Glutamatergic neuron (in vitro differentiated cells): ENCODE measurements at places on chromosomes 13 and 19. TPM values are rescaled to one million over a fixed set of nuclear protein-coding genes. Genes with fewer than 3 reads are reported as not detected.
A peak's percentile ranks its signal among the peaks of the same experiment; 100 is the strongest.

Gene RYR1
- total RNA-seq = 117 TPM

Gene CBY2
- not detected for total RNA-seq

Gene SYCN
- total RNA-seq = not detected

Gene PRTN3
- total RNA-seq = not detected

- DNase-seq = peak; percentile 99
Observed at GRCh38 chr19:7919610-7920518, at the start of gene SNAPC2. TSS of gene SNAPC2 (plus strand) at chr19:7920338. CDS start at chr19:7920367, 29 bp downstream.

DNA sequence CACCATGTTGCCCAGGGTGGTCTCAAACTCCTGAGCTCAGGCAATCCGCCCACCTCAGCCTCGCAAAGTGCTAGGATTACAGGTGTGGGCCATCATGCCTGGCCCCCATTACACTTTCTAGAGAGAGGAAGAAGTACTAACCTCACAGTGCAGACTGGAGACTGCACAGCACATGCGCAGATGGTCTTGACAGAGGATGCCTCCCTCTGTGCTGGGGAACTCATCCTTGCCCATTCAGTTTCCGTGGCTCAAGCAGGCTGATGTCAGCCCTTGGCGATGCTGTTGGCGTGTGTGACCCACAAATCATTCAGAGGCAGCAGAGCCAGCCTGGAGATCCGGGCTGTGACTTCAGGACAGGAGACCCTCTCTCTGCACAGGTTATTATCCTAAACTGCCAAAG lies 14.6 kb upstream of the FFAR2 start:
- no peak for DNase-seq

DNA sequence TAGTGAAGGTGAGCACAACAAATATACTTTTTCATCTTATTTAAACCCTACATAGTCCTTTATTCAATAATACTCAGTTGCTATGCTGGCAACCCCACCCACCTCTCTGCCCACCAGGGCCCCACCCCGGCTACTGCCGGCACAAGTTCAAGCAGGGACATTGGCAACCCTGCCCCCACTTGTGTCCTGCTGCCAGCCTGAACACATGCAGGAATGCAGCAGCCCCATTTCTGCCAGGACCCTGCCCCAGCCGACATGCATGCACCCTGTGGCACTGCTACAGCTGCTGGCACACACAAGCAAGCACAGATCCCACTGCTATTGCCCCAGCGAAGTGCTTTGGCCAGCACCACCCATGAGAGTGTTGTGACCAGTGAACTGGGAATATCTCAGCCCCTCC lies 289.8 kb downstream of the COG6 start:
- no peak for DNase-seq

DNA sequence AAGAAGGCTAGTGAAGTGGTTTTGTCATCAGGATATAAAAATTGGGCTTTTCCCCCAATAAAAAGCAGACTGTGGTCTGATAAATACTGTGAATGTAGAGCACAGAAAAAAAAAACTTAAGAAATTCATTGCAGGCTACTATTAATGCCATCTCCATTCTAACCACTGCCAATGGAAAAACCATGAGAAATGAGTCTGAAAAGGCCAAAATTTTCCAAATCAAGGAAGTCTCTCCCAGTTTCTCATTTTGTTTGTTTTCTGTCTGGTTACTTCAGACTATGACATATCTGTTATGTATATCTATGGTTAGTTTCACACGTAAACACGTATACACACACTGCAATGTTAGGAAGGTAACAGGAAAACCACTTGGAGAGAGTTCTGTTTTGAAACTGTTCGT lies 193.6 kb upstream of the TSC22D1 start:
- DNase-seq = no peak

GRCh38 chr19:46471116-46471733 lies at the start of gene PNMA8A:
TSS of gene PNMA8A (minus strand) at chr19:46471563. CDS start at chr19:46471035, 528 bp downstream.
- DNase-seq = peak; percentile 89

- DNase-seq = peak; percentile 61
Observed at GRCh38 chr19:35031072-35031881, 1.0 kb downstream of the SCN1B start.

DNA sequence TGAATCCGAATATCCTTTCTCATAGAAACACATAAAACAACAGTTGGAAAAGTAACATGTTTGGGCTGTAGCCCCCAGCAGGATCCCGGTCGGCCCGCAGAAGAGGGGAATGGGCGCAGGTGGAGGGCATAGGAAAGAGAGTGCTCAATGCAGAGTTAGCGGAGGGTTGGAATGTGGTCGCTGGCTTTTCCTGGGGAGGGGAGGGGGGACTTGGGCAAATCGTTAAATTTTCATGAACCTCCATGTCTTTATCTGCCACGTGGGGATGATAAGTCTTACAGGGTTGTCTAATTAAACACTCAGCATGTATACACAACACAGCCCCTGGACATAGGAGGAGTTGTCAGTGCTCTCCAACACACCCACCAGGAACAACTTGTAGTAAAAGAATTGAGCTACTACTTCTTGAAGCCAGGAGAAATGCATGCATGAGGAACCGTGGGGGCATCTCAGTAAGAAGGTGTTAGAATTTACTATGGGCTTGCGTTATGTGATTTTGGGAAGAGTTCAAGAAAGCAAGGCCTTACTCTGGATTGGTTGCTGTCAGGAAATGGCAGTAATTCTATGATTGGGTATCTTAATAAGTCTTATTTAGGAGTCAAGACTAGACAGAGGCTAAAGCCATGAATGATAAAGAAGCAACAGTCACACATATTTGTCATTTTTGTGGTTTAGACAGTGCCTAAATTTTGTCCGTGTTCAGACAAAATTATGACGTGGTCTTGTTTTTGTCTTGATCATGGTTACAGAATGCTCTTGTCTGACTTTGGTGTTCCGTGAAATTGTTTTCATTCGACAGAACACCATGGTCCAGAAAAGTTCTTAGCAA lies 671 bp upstream of the SLC46A3 start:
- no peak for DNase-seq

DNA sequence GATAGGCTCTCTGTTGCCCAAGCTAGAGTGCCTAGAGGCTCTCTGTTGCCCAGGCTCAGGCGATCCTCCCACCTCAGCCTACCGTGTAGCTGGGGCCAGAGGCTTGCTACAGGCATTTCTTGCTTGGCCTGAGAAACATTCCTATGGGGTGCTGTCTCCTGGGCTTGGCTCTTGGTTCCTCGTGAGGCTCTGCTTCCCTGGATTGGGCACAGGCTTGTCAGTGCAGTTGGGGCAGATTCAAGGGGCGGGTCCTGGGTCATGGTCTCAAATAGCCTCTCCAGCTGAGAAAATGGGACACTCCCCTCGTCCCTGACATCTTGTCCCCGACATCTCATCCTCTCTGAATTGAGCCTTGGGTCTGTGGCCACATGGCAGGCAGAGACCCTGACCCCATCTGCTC lies 4.9 kb downstream of the TSSK6 start:
- no peak for DNase-seq

- peak; percentile 28 for DNase-seq
Observed at GRCh38 chr19:12975221-12975741, 5.9 kb downstream of the DAND5 start.

- peak; percentile 74 for DNase-seq
Observed at GRCh38 chr13:113820813-113821651, 42.8 kb downstream of the GAS6 start.

DNA sequence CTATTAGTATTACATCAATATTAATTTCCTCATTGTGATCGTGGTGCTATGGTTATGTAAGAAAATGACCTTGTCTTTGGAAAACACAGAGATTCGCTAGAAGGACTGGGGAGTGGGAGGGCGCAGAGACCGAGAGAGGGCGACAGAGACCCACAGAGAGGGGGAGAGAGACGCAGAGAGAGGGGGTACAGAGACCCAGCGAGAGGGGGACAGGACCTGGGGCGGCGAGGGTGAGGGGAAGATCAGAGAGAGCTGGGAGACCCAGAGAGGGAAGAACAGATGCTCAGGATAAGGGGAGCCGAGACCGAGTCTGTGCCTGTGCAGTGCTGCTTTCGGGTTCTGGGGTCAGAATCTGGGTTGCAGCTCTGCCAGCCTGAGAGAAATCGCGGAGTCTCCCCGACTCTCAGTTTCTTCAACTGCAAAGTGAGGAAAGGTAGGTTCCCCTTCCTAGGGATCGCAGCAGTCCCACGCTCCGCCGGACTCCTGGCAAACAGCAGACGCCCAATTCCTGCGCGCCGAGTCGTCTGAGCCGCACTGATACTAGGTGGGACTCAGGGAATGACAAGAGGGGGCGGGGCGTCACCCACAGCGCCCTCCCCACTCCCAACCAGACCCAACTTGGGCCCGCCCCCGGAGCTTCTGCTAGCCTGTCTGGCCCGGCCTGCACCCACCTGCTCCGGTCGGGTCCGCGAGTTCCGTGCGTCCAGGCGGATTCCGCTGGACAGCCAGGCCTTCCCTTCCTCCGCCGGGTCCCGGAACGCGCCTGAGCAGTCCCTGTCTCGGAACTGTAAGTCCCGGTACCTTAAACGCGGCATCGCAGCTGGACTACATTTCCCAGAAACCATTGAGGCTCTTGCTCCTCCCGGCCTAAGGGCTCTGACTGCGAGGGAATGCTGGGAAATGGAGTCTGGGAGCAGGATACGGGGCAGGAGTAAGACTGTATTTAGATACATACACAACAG lies 15.3 kb downstream of the IZUMO2 start:
- peak; percentile 86 for DNase-seq
